Activated naive CD8-positive, alpha-beta T cell treated with anti-CD3 and anti-CD28 coated beads for 36 hours (primary cell): ENCODE measurements at places on chromosomes 2 and 18.
A peak's percentile ranks its signal among the peaks of the same experiment; 100 is the strongest.

DNA sequence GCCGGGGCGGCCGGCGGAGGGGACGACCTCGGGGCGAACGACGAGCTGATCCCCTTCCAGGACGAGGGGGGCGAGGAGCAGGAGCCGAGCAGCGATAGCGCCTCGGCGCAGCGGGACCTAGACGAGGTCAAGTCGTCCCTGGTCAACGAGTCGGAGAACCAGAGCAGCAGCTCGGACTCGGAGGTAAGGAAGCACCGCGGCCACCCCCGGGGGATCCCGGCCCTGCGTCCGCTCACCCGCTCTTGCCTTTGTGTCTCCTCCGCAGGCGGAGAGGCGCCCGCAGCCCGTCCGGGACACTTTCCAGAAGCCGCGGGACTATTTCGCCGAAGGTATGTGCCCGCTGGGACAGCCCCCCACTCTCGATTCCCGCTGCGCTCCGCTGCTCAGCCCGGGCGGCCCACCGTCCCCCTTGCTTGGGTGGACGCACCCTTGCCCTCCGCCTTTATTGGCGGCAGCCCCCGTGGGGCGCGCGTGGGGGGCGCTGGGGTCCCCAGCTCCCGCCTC lies 611 bp downstream of the TCF7L1 start:
- peak; percentile 21 for DNase-seq

- no peak for DNase-seq
Measured at GRCh38 chr2:101678379-101678778, 19.1 kb upstream of the MAP4K4 start.

- no peak for DNase-seq
Measured at GRCh38 chr2:68662466-68662865, 19.1 kb downstream of the PROKR1 start.

- no peak for DNase-seq
Measured at GRCh38 chr2:31877008-31877407, 133.8 kb downstream of the MEMO1 start.

DNA sequence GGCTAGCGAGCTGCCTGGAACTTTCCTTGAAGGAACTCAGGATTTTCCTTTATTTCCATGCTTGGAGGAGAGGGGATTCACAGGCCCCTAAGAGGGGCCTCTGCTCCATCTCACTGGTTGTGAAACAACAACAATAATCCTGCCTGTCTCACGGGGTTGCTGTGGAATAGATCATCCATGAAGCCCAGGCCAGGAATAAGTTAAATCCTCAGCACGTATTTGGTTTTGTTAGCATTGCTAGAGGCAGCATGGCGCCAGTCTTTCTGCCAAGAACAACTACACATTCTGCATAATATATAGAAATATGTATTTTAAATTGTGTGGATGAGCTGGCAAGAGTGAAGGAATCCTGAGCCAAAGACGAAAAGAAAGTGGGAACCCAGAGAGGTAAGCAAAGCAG lies 80.8 kb upstream of the L3MBTL4 start:
- no peak for DNase-seq

GRCh38 chr2:240294514-240294913 lies 140.9 kb upstream of the GPC1 start:
- no peak for DNase-seq

DNA sequence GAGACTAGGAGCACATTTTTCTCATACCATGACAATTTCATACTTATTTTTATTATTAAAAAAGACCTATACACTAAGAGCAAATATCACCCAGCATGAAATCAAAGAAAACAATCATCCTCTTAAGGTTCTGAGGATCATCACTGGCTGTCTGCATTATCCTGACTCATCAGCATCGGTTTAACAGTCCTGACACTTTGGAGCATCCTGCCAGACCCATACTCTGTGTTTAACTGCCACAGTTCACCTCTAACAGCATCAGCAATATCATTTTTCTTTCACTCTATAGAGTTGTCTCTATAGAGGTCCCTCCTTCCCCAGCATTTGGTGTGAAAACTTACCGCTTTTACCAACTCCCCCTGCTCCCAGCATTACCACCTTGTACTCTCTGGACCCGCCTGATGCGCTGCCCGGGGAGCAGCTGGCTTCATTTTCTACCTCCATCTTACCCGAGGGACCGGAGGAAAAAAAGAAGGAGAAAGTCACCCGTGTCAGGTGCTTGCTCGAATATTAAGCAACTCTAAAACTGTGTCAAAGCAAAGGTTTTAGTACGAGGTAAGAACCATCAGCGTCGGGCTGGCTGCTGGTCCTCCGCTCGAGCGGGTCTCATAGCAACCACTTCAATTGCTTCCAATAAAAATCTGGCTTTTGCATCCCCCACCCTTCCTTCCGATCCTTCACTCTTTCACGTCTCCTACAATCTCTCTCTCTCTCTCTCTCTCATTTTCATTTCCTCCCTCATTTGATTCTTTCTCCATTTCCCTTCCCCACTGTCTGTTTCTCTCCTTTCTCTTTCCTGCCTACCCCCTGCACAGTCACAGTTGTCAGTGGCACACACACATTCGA lies at the start of gene RIT2:
RIT2 (minus strand) TSS at position 610 of the 846 bp plus-strand sequence.
- no peak for DNase-seq

- no peak for DNase-seq
Measured at GRCh38 chr2:10095175-10095574, 15.0 kb upstream of the CYS1 start.

DNA sequence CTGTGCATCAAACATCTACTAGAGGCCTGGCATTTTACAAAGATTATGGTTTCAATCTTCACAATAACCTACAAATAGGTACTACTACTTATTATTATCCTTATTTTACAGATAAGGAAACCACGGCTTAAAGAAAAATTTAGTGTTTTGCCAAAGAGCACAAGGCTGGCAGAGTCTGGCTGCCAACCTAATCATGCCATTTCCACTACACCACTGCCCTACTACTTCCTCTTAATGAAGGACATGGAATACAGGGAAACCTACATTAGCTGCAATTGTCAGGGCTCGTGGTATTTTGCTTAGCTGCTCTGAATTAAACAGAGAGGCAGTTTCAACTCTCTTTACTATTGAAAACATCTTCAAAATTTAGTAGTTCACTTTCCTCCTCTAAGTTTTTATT lies 5.9 kb downstream of the MBOAT2 start:
- DNase-seq = no peak

DNA sequence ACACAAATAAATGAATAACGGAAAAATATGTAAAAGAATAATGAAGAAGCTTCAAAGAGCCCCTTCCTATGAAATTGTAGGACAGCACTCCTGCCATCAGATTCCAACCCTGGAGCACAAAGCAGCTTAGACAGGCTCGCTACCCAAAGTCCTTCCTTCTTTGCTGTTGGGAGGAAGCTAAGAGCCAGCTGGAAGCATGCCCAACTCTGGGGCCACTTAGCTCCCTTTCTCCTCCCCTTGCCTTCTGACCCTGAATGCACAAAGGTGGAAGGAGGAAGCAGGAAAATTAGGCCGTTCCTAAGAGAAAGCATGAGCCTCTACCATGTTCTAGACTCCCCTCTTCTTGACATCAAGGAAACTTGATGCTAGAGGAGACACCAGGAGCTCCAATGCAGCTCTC lies 700.8 kb downstream of the RNF144A start:
- DNase-seq = no peak
